Fibroblast of the aortic adventitia (primary cell): ENCODE measurements at places on chromosomes 6 and 20.

DNA sequence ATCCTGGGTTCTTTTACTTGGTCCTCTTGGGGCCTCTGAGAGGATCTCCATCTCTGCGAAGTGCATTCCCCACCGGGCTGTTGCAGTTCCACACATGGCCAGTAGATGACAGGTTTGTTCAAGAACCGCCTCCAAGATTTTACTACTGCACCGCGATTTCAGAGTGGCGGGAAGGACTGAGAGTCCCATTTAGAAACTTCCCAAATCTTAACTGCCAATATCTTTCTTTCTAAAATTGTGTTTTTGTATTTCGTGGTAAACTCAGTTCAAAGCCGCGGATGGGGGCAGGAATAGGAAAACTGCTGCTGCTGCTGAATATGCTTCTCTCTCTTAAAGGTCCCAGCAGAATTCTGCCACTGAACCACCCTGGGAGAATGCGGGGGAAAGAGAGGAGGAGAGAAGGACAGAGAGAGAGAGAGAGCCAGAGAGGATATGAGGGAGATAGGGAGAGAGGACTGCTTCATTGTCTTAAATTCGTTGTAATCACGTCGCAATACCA is 8.6 kb upstream of the BTNL2 start:
- peak; percentile 72 for DNase-seq

GRCh38 chr6:96450082-96450769 is 71.4 kb upstream of the UFL1 start:
- no peak for DNase-seq

DNA sequence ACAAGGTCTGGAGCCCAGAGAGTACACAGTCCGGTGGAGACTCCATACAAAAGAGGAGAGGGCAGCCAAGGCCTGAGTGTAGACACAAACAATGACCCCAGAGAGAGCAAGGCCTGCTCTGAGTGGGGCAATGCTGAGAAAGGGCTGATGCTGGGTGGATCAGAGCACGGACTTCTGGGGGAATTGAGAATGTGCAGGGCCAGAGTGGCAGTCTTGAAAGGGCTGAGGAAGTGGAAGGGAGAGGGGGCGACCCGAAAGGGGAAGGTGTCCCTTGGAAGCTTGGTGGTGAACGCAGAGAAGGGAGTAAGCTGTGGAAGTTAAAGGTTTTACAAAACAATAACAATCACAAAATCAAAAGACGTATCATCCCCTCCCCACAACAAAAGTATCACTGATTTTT is 12.0 kb upstream of the GRM4 start:
- DNase-seq, result no peak

DNA sequence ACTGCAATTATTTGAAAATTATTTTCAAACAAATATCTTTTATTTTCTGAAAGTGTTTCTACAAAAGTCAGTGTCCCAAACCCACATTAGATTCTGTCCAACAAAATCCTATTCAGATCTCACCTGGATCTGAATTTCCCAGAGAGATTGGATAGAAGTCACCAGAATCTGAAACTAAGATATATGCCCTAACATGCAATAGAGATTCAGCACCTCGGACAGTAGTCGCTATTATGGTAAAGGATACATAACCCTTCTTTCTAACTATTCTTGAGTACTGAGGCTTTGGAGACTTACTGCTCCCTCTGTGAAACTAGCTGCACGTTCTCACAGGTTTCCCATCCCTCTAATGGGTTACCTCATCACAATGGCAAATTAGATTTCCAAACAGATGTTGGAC is 151.4 kb downstream of the ID4 start:
- peak; percentile 11 for DNase-seq

DNA sequence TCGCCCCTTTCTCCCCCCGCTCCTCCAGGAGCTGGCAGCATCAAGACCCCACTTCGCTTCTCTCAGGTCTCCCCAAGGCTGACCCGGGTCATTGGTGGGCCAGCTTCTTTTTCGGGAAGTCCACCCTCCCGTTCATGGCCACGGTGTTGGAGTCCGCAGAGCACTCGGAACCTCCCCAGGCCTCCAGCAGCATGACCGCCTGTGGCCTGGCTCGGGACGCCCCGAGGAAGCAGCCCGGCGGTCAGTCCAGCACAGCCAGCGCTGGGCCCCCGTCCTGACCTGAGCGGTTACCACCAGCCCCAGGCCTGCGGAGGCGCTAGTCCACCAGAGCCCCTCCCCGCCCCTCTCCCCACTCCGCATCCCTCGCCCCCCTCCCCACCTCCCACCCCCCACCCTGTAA is 1.0 kb downstream of the PPDPF start:
- no peak for DNase-seq

DNA sequence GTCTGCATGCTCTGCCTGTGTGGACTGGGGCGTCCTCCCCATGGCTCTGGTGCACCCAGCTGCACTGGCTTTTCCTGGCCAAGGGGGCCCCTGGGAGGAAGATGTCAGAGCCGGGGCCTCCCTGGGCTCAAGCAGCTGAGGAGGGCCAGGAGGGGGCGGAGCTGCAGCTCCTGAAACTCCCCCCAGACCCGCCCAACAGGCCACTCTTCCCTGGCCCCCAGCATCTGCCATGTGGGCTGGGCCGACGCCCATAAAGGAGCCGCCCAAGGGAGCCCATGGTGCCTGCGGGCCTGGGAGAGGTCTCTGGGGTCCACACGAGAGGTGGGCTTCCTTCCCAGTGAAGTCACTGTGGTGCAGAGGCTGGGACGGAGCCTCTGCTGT is 4.0 kb downstream of the RBBP8NL start:
- no peak for DNase-seq

GRCh38 chr20:32975698-32976674 is 28.2 kb downstream of the SUN5 start:
- no peak for DNase-seq

DNA sequence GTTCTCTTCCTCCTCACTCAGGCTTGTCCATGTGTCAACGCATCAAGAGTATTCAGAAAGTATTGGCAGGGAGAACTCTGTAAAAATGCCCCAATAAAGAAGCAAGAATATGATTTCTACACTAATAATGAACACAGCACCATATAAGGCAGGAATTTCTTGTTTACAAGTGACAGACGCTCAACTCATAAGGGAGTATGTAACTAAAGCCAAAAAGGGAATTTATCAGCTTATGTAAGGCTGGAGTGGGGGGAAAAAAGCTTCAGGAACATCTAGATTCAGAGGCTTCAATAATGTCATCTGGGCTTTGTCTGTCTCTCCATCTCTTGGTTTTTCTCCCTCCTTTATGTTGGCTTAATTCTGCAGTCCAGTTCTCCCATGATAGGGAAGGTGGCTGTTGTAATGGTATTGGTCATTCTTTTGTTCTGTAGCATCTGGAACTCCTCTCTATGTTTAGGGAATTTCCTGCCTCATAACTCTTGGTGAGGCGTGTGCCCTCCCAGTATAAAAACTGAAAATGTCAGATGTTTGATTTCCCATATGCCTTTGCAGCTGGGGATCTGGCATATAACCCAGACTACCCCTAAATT is 125.1 kb upstream of the COL21A1 start:
- DNase-seq, result peak; percentile 74

DNA sequence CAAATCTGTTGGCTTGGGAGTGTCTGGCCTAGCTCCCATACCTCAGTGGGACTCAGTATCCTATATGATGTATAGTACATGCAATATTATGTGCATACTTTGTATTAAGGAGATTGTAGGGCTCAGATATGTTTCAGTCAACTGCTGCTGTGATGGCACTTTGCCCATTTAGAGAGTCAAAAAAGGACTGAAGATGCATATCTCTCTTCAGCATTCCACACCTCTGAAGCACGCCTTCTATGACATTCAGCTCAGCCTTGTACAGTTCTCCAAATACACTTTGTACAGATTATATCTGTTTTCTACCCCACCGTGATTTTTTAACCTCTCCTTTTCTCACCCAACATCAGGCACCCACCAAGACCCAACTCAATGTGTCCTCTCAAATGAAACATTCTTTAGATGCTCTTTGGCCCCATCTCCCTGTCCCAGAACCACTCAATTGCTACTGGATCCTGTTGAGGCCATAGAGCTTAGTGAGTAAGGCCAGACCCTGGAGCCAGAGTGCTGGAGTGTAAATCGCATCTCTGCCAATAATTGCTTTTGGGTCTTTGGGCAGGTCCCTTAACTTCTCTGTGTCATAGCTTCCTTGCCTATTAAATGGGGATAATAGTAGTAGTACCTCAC is 15.6 kb downstream of the ENPP1 start:
- DNase-seq, result no peak

DNA sequence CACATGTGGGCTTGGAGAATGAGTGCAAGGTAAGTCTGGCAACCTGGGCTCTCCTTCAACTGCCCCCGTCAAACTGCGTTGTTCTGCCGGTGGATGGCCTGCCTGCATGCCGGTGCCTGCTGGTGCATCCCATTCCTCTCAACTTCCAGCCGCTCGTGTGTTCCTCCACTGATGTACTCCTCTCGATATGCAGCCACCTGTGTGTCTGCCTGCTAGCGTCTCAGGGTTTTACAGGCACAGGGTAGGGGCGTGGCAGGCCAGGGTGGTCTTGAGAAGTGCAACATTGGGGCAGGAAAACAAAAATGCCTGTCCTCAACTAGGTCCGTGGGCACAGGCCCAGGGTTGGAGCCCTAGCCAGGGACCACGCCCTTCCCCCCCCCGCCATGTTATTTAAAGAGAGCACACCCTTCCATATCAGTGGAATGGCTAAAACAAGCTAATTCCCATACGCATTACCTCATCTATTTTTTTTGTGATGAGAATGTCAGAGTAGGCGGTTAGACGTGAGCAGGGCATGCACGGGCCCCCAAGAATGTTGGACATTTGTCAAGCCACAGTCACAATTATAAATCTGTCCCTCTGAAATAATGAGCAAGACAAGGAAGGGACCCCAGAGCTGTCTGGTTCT is 33.2 kb downstream of the SERPINB6 start:
- DNase-seq, result no peak

- DNase-seq, result no peak
Measured at GRCh38 chr6:66558189-66558588, 851.2 kb upstream of the EYS start.

GRCh38 chr6:7993952-7994351 is 70.2 kb downstream of the BLOC1S5 start:
- DNase-seq, result no peak

DNA sequence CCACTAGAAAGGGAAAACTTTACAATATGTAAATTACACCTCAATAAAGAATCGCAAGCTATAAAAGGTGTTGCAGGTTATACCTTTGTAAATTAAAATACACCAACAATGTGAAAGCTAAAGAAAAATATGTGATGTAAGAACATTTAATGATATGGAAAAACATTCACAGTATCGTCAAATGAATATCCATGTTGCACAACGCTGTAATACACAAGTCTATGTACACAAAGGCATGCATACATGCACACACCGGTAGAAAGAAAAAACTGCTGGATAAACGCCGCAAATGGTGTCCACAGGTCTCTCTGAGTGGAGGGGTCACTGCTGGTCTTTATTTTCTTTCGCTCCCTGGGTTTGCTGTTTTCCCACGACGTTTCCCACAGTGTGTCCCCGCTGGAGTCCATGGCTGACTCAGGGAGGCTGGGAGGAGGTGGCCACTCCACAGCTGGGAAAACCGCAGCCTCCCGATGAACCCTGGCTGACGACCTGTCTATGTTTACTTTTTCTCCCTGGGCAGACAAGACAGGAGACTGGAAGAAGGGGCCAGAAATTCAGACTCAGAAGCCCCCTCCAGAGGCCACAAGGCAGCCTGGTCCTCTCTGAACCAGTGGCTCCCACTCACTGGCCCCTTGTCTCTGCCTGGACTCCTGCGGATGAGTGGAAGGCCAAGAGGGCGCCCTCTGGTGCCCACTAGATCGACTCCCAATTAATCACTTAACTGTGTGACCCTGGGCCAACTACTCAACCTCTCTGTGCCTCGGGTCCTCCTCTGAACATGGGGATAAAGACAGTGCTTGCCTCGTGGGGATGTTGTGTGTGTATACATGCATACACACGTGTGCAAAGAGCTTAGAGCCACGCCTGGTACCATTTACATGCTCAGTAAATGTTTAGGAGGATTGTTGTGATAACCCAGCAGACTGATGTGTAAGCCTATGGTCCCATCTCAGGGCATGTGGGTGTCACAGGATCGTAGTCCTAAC is 12.8 kb upstream of the BPI start:
- peak; percentile 60 for DNase-seq

DNA sequence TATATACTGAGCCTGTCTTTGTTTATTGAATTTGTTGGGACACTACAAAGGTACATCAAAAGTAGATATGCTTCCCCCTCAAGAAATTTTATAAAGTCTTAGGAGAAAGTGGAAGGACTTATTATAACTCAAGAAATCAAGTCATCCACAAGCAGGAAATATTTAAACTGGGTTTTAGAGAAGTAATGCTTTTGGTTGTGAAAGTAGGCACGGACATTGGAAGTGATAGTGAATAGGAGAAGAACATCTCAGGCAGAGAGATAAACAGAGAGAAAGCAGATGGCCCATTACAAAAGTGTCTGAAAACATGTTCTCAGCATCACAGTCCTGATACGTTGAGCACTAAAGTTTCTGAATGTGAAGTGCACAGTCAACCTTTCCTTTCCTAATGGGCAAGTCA is 415.6 kb upstream of the RNF217 start:
- no peak for DNase-seq

GRCh38 chr6:83042467-83043053 is 23.1 kb downstream of the UBE3D start:
- no peak for DNase-seq

DNA sequence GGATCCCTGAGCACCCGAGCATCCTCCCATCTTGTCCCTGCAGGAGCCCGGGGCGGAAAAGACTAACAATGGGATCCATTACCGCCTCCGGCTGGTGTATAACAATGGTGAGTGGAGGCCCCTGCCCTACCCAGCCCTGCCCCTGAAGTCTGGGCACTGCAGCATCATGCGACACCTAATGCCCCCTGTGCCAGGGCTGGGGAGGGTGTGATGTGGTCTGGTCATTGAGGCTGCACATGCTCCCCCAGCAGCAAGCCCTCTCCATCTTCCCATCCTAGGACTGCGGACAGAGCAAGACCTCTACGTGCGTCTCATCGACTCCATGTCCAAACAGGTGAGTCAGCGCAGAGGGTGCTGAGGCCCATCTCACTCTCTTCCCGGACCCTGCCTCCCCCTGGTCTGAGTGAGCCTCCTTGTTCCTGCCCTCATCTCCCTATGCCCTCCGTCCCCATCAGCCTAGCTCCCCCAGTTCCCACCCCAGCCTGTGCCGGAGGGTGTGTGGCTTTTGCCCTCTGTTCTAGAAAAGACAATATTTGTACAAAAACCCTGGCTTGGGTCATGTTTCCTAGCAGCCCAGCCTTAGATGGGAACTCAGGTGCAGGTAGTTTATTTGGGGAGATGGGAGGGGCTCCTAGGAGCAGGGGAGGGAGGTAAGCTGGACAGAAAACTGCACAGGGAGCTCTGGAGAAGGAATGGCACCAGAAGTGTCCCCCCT is 13.5 kb downstream of the EBF4 start:
- no peak for DNase-seq
